ENCODE measurements at places on chromosomes 11 and 22.

GRCh38 chr22:37300551-37301017 lies 18.3 kb downstream of the CYTH4 start:
- DNase-seq: no peak

- no peak for DNase-seq
Measured at GRCh38 chr11:87954476-87954875, 220.8 kb downstream of the RAB38 start.

- DNase-seq: no peak
Measured at GRCh38 chr11:41414771-41415440, 44.5 kb downstream of the LRRC4C start.

DNA sequence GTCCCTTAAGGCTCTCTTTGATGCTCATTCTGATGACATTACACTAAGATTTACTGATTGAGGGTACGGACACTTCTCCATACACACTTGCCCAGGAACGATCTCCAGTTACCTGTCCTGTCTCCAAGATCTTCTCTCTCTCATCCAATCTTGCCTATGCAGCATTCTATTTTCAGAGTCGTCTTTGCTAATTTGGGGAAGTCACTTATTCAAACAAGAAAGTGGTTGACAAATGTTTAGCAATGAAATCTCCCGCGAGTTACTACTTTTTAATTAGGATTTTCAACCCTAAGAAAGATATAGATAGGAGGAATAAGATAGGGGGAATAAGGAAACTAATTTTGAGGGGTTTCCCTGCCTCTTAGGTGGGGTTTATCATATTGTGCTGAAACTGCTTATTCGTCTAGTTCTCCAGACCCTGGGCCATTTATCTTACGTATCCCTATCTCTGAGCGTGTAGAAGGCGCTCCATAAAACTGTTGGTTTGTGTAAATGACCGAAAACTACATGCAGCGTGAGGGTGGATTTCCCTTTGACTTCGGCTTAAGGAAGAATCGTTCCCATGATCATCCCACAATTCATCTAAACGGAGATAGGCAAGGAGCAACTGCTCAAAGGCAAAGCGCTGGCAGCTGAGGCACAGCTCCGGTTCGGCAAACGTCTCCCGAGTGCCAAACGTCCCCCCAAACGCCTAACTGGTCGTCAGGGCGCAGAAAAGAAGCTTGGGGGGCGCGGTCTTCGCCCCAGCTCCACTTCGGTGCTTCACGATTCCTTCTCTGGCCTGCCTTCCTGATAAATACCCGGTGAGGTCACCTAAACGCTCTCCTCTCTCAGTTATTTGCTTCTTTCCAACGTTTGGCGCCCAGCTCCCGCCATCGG lies 804 bp downstream of the APIP start:
- DNase-seq: peak; percentile 17

DNA sequence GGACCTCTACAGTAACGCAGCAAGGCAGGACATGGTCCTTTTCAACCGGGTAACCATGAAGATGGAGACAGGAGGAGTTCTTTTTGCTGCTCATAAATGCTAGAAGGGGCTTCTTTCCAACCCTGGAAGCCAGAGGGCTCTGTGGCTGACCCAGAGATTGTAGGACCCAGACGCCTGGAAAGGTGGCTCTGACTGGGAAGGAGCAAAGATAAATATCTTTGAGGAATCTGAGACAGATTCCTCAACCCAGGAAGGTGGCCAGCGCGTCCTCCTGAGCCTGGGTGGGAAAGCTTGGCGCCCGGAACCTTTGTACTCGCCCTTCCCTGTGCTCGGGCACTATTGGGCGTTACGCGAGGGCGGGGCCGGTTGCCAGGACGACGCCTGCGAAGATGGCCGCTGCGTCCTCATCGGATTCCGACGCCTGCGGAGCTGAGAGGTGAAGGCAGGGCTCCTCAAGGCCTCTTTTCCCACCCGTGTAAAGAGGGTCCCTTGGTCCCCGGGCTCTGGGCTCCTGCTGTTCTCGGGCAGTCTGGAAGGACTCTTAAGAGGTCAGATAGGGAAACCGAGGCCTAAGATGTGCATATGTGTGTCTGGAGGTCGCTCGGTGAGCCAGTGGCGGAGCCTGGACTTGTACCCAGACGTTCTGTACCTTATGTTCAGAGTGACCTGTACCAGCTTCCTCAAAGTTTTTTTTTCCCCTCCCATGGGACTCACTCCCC lies at the start of gene BBS1:
Gene BBS1 (plus strand): TSS at position 365 of the 719 bp plus-strand sequence. CDS start 25 bp downstream, at position 390.
- peak; percentile 55 for DNase-seq

DNA sequence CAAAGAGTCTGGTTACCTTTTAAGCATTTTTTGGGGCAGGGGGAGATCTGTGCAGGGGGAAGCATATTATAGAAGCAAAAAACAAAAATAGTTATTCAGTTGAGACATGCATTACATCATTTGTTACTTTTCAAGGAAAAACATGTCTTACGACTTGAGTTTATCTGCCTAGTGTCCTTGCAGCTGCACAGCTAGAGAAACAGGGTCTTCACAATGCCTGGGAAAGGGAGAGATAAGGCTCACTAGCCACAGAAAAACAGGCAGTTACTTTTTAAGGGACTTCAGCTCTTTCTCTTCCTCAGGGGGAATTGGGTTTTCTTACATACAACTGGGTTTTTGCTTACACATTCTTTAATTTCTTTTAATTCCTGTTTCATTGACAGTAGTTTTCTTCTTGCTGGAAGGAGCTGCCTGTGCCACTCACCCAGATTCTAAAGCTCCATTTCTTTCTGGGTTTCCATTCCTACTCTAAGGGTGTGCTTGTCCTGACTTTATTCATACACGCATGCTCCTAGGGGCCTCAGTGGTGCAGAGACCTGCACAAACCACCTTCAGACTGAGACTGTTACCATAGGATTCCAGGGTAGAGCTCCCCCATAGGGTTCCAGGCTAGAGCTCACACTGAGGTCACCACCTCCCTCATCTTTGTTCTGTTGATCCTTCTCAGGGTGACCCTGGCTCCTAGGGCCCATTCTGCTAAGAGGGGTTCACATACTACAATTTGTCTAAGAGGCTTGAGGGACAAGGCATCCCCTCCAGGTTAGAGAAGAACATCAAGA lies 14.7 kb upstream of the UBQLNL start:
- DNase-seq: no peak

DNA sequence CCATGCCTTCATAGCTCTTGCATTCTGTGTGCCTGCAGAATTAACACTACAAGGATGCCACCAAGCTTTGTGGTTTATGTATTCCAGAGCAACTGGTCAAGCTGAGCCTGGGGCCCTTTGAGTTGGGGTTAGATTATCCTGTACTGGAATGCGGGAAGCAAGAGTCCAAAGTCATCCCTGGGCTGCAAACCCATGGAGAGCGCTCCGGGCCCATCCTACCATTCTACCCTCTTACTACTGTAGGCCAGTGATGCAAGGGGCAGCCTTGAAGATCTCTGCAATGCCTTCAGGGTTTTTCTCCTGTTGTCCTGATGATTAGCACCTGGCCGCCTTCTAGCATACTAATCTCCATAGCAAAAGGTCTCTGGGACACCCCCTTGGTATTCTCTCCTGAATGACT lies 51.3 kb downstream of the TUG1 start:
- DNase-seq: no peak

- DNase-seq: no peak
Measured at GRCh38 chr11:44777209-44778194, 50.7 kb downstream of the TSPAN18 start.

DNA sequence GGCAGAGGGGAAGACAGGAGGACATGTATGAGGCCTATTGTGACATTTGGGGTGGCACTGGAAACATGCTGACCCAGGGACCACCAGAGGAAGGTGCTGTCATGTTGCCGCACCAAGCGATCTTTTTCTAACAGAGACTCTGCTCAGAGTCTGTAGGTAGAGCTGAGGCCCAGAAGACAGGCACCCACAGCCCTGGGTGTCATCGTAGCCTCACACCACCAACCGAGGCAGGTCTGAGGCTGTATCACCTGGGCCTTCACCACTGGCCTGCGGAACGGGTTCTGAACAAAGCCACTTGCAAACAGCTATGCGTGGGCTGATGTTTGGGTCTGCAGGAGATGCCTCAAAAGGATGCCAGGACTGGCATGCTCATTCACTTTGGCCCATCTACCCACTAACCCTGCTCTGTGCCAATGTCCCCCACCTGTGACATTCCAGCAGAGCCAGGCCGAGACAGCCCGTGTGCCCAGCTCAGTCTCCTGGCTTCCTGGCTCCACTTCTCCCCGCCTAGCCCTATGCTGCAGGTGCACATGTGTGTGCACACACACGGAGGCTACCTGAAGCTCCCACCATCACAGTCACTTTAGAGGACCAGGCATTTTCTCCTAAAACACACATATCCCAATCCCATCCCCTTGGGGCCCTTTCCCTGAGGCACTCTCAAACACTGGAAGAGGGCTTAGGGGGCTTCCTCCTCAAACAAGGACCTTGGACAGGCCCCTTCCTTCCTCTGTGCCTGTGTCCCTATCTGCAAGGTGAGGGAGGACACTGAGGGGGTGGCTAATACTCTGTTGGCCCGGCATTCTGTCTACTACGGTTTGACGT lies 3.6 kb downstream of the TRIM29 start:
- no peak for DNase-seq

GRCh38 chr22:36238373-36239149 lies 766 bp downstream of the APOL2 start:
- no peak for DNase-seq

DNA sequence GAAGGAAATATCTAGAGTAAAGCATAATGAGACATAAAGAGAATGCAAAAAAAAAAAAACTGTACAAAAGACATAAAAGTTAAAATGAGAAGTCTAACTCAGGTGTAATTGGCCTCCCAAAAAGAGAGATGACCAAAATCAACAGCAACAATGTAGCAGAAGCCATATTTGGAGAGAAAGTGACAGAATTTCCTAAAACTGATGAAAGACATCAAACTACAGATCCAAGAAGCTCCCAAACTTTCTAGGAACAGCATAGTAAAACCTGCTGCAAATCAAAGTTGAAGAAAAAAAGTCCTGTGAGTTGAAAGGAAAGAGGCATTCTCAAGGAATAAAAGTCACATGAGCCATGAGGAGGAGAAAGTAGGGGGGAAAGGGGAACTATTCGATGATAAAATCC lies 231.3 kb downstream of the METTL15 start:
- no peak for DNase-seq

- no peak for DNase-seq
Measured at GRCh38 chr11:34029176-34029575, 22.4 kb upstream of the CAPRIN1 start.

DNA sequence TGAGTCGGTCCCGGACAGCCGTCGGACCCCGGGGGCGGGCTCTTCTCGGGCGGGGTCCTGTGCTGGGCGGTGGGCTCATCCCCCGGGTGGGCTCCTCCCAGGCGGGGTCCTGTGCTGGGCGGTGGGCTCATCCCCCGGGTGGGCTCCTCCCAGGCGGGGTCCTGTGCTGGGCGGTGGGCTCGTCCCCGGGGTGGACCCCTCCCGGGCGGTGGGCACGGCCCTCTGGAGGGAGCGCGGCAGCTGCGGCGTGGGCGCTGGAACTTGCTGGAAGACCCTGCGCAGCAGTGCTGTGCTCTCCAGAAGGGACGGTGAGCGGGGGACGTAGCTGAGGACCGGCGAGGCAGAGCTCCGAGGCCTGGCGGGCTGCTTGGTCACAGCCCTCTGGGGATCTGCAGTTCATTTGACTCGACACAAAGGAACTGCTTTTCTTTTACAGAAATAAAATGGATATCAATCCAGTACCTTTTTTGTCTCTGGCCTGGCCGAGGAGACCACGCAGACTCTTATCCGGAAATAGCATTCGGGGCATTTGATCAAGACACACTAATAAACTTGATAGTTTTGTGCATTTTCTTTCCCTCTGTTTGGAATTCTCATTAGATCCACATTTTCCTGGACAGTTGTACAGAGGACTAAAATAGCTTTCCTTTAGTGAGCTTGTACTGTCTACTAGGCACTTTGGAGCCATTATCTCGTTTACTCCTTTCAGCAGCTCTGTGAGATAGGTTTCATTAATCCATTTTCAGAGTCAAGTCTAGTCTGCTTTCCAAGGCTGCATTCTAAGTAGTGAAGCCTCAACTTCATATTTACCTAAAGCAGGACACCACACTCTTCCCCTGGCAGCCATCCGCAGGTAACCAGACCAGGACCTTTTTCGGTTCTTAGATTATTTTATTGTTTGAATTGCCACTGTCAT lies 812 bp downstream of the JAM3 start:
- no peak for DNase-seq

GRCh38 chr11:91041626-91042025 lies 818.8 kb upstream of the CHORDC1 start:
- DNase-seq: no peak

DNA sequence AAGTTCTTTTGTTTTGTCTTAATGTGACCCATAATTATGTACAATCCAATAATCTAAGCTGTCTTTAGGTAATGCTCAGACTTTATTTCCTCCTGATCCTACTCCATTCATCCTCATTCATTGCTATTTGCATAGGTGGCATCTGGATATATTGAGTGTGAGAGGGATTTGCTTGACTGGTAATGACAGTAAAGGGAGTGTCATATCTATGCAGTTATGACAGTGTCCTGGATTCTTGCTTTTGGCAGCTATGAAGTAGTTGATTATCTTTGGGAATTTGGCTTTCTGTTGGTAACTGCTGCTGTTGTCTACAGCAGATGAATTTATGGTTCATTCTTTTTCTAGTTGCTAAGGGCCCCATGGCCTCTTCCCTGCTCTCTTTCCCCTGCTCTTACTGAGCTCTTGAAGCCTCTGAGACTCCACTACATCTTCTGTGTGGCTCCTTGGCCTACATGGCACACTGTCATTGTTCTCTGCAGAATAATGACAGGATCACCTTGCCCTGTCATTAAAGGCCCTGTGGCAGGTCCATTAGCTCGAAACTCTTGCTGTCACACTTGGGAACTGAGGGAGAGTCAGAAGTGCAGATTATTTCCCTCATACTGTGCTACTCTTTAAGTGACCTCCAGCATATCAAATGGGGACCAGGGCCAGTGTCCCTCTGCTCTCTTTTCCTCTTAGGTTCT lies 20.1 kb upstream of the ACAT1 start:
- no peak for DNase-seq

DNA sequence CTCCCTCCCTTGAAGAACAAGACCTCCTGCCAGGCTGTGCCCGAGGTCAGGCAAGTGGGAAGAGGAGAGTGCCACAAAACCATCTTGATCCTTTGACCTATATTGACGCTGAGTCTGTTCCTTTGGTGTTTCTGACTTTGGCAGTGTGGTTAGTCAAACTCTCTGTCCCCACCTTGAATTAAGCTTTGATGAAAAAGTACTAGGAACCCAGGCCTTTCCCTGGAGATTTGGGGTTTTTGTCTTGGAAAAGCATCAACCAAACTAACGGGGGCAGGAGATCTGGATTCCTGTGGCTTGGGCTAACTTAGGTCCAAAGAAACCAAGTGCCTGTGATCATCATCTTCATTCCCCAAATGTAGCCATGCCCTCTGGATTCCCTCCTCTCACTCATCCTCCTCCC lies 40.4 kb downstream of the ARFGAP2 start:
- no peak for DNase-seq

All from NCI-H1694 (cell line).